ENCODE measurements at places on chromosomes 7 and 10. TPM values are rescaled to one million over a fixed set of nuclear protein-coding genes. Genes with fewer than 3 reads are reported as not detected.

- H3K4me1 ChIP-seq, result peaks cover 2% of the 10 kb centered on the region
- H3K27ac ChIP-seq, result no peak overlapping the region
- DNase-seq, result no peak
- H3K4me3 ChIP-seq, result no peak overlapping the region
These were observed 11.1 kb downstream of the MCU start for GRCh38 chr10:72702868-72703581.

GRCh38 chr7:80593869-80594586 is 44.4 kb upstream of the CD36 start:
- no peaks in the 10 kb centered on the region for H3K4me1 ChIP-seq
- no peak overlapping the region for H3K27ac ChIP-seq
- no peak overlapping the region for H3K4me3 ChIP-seq
- no peak for DNase-seq
- H3K36me3 ChIP-seq, result no peaks in the 10 kb centered on the region

DNA sequence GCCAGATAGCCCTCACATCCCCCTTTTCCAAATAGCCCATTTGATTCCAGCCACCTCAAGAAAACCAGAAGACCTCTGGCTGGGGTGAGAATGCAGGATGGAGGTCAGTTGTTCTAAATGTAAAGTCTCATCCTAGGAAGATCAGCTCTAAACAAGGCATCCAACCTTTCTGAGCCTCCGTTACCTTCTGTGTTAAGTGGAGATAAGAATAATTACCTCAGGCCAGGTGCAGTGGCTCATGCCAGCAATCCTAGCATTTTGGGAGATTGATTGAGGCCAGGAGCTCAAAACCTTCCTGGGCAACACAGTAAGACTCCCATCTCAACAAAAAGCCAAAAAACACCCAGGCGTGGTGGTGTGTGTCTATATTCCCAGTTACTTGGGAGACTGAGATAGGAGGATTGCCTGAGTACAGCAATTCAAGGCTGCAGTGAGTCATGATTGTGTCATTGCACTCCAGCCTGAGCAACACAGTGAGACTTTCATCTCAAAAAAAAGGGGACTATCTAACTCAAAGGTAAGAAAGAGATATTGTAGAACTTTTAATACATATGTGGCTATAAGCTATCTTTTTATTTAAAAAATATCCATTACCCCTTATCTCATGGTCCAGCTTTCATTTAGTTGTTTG is 43.5 kb downstream of the PRTFDC1 start:
- H3K36me3 ChIP-seq, result no peaks in the 10 kb centered on the region
- no peaks in the 10 kb centered on the region for H3K27me3 ChIP-seq
- H3K4me1 ChIP-seq, result no peaks in the 10 kb centered on the region
- DNase-seq, result no peak
- no peak overlapping the region for H3K27ac ChIP-seq
- no peak overlapping the region for H3K4me3 ChIP-seq

GRCh38 chr7:116741625-116742316 is 69.8 kb downstream of the MET start:
- no peak overlapping the region for H3K27ac ChIP-seq
- no peaks in the 10 kb centered on the region for H3K27me3 ChIP-seq
- H3K4me3 ChIP-seq, result no peak overlapping the region
- H3K4me1 ChIP-seq, result peaks cover 6% of the 10 kb centered on the region

DNA sequence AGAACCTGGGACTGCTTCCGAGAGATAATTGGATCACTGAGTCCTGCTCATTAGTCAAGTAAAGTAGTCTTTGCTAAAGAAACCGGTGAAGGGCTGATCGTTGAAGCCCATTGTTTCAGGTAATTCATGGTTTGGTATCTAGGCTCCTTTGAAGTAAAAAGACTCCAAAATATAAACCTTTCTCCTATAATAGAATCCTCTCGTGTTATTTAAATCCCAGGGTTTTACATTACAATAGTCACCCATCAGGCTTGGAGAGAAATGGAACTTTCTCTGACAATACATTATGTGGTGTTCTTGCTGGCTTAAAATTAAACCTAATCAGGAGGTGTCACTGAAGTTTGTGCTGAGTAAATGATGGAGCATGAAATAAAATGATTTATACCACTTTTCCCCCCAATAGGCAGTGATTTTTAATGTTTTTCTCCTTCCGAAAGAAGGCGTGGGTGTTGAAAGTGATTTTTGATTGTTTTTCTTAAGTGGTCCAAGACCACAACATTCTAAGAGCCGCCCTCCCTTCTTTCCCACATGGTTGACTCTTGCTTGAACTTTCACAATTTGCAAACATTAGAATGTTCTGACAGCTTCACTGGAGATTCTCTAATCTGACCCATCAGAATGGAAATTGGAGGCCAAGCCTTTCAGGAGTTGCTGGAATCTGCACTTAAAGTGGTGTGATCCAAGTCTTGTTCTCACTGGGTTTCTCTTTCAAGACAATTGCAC is 44.2 kb downstream of the LRMDA start:
- no peak for DNase-seq
- H3K27ac ChIP-seq, result peak overlapping the region; percentile 15
- H3K27me3 ChIP-seq, result no peaks in the 10 kb centered on the region
- no peak overlapping the region for H3K4me3 ChIP-seq
- H3K4me1 ChIP-seq, result peaks cover 2% of the 10 kb centered on the region

GRCh38 chr10:6231146-6231545 is 28.4 kb downstream of the PFKFB3 start:
- H3K36me3 ChIP-seq, result peaks cover 100% of the 10 kb centered on the region
- H3K27ac ChIP-seq, result no peak overlapping the region
- H3K4me1 ChIP-seq, result no peaks in the 10 kb centered on the region
- no peak overlapping the region for H3K4me3 ChIP-seq

DNA sequence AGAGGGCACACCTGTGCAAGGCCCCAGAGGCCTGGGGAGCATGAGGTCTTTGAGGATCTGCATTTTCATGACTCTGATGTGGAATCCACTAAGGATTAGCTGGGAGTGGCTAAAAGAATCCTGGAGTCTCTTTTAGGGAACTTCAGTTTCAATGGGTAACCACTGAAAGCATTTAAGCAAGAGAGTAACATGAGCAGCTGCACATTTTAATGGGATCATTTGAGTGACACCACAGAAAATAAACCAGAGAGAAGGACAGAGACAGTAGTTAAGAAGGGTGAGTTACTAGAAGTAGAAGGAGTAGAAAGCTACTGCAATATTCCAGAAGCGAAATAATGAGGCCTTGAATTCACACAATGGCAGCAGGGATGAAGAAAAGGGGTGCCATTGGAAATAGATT is 5.2 kb downstream of the GOT1 start:
- peaks cover 27% of the 10 kb centered on the region for H3K4me1 ChIP-seq
- DNase-seq, result no peak
- no peak overlapping the region for H3K4me3 ChIP-seq
- H3K36me3 ChIP-seq, result no peaks in the 10 kb centered on the region
- no peak overlapping the region for H3K27ac ChIP-seq

- peaks cover 20% of the 10 kb centered on the region for H3K36me3 ChIP-seq
- DNase-seq, result peak; percentile 32
These were observed 25.5 kb downstream of the VSIR start for GRCh38 chr10:71747551-71748523.

DNA sequence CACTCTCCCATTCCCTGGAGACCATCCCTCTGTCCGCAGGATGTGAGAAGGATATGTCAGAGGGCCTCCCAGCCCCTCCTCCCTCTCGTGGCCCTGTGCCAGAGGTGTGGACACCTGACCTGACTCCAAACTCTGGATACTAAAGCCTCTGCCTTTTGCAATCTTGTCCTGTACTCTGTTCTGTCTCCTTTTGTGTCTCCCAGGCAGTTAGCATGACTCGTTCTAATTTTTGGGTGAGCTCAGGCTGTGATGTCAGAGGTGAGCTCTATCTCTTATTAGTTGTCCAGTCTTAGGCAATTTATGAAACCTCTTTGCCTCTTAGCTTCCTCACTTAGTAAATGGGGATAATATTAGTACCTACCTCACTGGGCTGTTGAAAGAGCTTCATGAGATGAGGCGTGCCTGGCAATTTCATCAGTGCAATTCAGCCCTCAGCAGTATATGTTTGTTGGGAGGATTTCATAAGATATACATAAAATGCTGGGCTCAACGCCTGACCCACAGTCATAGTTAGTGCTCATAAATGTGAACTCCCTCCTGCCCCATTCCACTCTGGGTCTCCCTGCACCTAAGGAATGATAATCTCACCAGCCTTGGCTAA is 10.9 kb downstream of the MARVELD1 start:
- no peaks in the 10 kb centered on the region for H3K4me1 ChIP-seq
- no peak overlapping the region for H3K27ac ChIP-seq
- DNase-seq, result no peak
- H3K36me3 ChIP-seq, result no peaks in the 10 kb centered on the region
- H3K4me3 ChIP-seq, result no peak overlapping the region

GRCh38 chr7:151666886-151667285 is 147.2 kb upstream of the RHEB start:
- no peak overlapping the region for H3K27ac ChIP-seq
- H3K27me3 ChIP-seq, result no peaks in the 10 kb centered on the region
- peaks cover 27% of the 10 kb centered on the region for H3K36me3 ChIP-seq
- DNase-seq, result no peak

- H3K4me1 ChIP-seq, result peaks cover 85% of the 10 kb centered on the region
- DNase-seq, result no peak
- peak overlapping the region; percentile 97 for H3K27ac ChIP-seq
- no peaks in the 10 kb centered on the region for H3K27me3 ChIP-seq
- H3K36me3 ChIP-seq, result peaks cover 20% of the 10 kb centered on the region
- no peak overlapping the region for H3K4me3 ChIP-seq
These were observed 111.1 kb upstream of the AFAP1L2 start for GRCh38 chr10:114515298-114515914.

The PON3 gene
- 2.5 TPM for total RNA-seq

The MRC1 gene
- total RNA-seq, result 2.3 TPM

The LRWD1 gene
- total RNA-seq, result 5.8 TPM

The CALML3 gene
- total RNA-seq, result 196 TPM

The AKR1C4 gene
- not detected for total RNA-seq

The CPN1 gene
- total RNA-seq, result not detected

The TSPAN15 gene
- total RNA-seq, result 18.9 TPM

The ITPRID1 gene
- not detected for total RNA-seq

The HSPA12A gene
- 1.9 TPM for total RNA-seq

The GARIN1A gene
- total RNA-seq, result 0.19 TPM

The WDFY4 gene
- 0.61 TPM for total RNA-seq

The COA1 gene
- 32.4 TPM for total RNA-seq
